ENCODE measurements at places on chromosomes 7 and 10.

- no peak for DNase-seq
Measured at GRCh38 chr7:39577229-39577874, 11.1 kb downstream of the YAE1 start.

GRCh38 chr10:17665747-17666146, 21.8 kb downstream of the STAM start:
- no peak for DNase-seq

GRCh38 chr7:18866359-18867036, 250.9 kb downstream of the TWIST1 start:
- DNase-seq: no peak

GRCh38 chr10:631266-631665, 58.2 kb downstream of the DIP2C start:
- DNase-seq: no peak

GRCh38 chr7:119090851-119091250, 866.3 kb downstream of the ANKRD7 start:
- no peak for DNase-seq

GRCh38 chr10:83935911-83936310, 203.4 kb upstream of the GHITM start:
- DNase-seq: no peak

- DNase-seq: no peak
Measured at GRCh38 chr7:155291045-155291530, 6.6 kb upstream of the INSIG1 start.

- no peak for DNase-seq
Measured at GRCh38 chr10:118569241-118569881, 26.1 kb downstream of the PRLHR start.

DNA sequence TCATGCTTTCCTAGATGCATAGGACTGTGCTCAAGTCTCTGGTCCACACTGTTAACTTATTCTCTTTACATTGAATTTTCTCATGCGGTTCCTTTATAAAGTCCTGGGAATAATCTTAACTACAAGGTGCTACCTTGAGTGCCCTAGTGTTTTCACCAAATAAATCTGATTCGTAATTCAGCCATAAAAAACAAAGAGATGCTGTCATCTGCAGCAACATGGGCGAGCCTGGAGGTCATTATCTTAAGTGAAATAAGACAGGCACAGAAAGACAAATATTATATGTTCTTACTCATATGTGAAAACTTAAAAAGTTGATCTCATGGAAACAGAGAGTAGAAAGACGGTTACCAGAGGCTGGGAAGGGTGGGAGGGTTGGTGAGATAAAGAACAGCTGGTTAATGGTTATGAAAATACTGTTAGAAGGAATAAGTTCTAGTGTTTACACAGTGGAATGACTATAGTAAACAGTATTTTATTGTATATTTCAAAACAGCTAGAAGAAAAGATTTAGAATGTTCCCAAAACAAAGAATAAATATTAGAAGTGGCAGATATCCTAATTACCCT, 38.3 kb downstream of the NT5C3A start:
- DNase-seq: no peak

DNA sequence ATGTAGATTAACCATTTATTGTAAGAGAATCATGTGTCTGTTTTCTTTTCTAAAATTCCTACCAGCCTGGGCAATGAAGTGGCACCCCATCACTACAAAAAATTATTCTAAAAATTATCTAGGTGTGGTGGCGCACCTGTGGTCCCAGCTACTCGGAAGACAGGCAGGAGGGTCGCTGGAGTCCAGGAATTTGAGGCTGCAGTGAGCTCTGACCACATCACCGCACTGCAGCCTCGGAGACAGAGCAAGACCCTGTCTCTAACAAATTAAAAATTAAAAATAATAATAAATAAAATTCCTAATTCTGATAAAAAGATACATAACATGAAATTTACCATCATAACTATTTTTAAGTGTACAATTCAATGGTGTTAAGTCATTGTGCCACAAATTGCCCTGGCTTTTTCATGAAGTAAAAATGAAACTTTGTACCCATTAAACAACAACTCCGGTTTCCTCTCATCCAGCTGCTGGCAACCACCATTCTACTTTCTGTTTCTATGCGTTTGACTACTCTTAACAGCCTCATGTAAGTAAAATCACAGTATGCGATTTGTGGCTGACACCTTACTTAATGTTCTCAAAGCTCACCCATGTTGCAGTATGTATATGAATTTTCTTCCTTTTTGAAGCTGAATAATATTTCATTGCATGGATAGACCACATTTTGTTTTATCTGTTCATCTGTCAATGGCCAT, 20.6 kb upstream of the USP6NL start:
- DNase-seq: no peak

DNA sequence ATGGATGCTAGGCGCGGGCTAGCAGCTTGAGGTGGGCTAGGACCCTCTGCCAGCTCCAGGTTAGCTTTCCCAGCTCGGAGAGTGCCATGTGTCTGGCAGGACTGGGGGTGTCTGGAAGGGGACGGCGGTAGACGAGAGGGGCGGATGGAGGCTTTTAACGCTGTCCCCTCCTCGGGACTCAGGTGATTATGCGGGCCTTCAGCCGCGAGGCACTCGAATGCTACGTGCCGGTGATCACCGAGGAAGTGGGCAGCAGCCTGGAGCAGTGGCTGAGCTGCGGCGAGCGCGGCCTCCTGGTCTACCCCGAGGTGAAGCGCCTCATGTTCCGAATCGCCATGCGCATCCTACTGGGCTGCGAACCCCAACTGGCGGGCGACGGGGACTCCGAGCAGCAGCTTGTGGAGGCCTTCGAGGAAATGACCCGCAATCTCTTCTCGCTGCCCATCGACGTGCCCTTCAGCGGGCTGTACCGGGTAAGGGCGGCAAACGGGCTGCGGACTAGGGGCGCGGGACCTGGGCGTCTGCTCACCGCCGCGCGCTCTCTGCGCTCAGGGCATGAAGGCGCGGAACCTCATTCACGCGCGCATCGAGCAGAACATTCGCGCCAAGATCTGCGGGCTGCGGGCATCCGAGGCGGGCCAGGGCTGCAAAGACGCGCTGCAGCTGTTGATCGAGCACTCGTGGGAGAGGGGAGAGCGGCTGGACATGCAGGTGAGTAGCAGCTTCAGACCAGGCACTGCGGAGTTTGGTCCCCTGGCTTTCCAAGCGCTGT, 1.1 kb downstream of the CYP26A1 start:
- DNase-seq: no peak

GRCh38 chr10:124007102-124007772, 86.2 kb downstream of the CHST15 start:
- no peak for DNase-seq

GRCh38 chr10:88246675-88247074, 336.4 kb downstream of the RNLS start:
- DNase-seq: no peak

GRCh38 chr10:131264110-131264788, 47.3 kb downstream of the TCERG1L start:
- DNase-seq: no peak

GRCh38 chr10:60350400-60350799, 39.3 kb downstream of the ANK3 start:
- no peak for DNase-seq

- no peak for DNase-seq
Measured at GRCh38 chr7:74061840-74062539, 21.6 kb upstream of the LIMK1 start.

DNA sequence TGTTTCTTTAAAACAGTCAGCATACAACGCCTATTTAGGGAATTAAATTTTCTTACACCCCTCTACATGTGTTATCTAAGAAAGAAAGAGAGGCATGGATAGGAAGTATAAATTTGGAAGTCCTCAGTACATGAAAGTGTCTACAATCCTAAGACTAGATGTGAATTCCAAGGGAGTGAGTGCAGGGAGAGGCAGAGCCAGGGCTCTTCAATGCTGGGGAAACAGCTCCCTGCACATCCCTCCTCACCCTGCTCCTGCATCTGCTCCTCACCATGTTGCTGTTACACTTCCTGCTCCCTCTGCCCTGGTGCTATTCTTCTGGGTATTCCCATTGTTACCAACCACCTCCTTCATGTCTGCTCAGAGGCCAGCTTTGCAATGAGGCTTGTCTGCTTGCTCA, 229.1 kb upstream of the AKR1E2 start:
- no peak for DNase-seq

- DNase-seq: no peak
Measured at GRCh38 chr7:133584956-133585668, 332.2 kb downstream of the EXOC4 start.

- no peak for DNase-seq
Measured at GRCh38 chr10:101267290-101267680, 38.0 kb upstream of the LBX1 start.

- no peak for DNase-seq
Measured at GRCh38 chr10:106082865-106083264, 1081.6 kb downstream of the SORCS1 start.

DNA sequence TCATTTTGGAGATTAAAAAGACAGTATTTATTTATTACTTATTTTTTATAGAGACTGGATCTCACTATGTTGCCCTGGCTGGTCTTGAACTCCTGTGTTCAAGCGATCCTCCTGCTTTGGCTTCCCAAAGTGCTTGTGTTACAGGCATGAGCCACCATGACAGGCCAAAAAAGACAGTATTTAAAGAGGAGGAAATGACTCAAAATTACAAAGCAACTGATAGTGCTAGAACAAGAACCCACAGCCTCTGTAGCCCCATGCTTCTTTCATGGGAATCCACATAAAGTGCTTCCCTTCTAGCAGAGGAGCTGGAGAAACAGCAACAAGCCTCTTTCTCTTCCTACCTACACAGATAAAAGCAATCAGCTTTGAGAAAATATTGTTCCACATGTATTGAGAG, 230.7 kb upstream of the PODXL start:
- no peak for DNase-seq

GRCh38 chr7:91276909-91277308, 12.7 kb downstream of the FZD1 start:
- no peak for DNase-seq

GRCh38 chr10:46326971-46327370, 40.2 kb downstream of the ANTXRL start:
- no peak for DNase-seq

DNA sequence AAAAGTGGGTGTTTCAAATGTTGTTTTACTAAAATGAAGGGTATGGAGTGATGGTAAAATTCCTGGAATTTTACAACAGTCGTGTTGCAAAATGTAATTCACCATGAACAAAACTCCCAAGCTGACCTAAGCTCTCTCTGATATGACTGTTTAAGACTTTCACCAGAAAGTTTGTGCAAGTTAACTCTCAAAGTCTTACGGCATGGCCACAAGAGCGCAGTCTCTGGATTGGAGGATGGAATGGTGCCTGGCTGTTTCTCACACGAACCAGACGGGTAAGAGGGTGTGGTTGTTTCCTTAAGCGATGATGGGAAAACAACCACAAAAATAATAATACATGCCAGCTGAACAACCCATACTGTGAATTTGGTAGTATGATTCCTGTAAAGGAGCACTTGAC, 662.5 kb downstream of the KCNMA1 start:
- DNase-seq: no peak

DNA sequence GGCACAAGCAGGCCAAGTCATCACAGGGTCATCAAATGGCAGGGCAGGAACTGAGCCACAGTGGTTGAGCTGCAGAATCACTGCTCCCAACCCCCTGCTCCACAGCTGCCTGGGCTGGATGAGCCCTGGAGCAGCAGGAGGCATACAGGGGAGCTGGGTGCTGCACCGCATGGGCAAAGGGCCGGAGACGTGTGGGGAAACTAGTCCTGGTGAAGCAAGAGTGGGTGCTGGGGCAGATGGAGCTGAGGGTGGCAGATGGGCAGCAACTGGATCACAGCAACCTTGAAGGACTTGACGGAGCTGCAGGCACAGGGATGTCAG, 16.0 kb upstream of the VOPP1 start:
- DNase-seq: no peak

DNA sequence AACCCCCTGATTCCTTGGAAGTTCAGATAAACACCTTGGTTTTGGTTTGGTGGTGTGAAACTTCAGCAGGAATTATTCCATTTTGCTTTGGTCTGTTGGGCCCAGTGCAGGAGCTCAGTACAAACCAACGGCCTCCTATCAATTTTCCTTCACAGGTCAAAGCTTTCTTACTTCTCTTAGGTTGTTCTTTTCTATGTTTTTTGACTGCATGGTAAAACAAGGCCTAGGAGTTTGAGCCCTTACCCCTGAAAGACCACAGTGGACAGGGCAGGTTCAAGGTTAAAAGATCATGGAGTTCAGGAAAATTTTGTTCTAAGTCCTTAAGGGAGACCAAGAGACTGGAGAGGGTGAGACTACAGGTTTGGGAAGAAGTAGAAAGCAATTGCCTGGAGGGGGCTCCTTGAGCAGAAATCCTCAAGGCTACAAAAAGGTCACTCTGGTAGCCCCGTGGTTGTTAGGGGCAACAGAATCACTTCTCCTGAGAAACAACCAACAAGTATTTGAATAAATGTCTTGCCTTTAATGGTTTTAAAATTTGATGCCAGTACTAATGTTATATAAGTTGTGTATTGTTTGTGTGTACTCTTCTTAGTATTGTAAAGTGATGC, 40.9 kb upstream of the FHIP2A start:
- DNase-seq: no peak

- DNase-seq: no peak
Measured at GRCh38 chr10:129780198-129780597, 183.9 kb downstream of the EBF3 start.

DNA sequence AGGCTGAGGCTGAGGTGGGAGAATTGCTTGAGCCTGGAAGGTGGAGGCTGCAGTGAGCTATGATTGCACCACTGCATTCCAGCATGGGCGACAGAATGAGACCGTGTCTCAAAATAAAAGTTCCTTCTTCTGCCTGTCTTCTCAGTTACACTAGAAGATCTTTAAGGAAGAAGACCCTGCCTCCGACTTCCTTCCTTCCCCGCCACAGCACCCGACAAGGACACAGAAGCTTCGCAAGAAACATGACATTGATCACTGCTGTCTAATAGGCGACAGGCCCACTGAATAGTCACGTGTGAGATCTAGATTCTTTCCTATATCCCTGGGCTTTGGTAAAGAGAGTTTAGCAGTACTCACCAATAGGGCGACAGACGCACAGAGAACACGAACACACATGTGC, 118.2 kb downstream of the PRPF18 start:
- DNase-seq: no peak

DNA sequence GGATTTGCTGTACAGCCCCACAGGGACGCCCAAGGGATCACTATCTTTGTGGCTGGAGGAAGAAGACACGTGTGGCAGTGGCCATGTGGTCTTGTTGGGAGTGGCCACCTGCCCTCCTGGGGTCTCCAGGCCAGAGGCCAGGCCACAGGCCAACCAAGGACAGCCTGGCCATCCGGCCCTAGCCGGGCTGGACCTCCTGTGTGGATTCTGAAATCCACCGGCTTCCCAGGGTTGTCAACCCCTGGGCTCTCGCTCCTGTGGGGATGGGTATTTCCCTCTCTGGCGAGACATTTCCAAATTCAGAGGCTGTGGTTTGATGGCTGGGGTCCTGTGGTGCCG, 31.5 kb upstream of the CFAP46 start:
- no peak for DNase-seq
